ENCODE measurements at places on chromosomes 12 and 14. TPM values are rescaled to one million over a fixed set of nuclear protein-coding genes. Genes with fewer than 3 reads are reported as not detected.
A peak's percentile ranks its signal among the peaks of the same experiment; 100 is the strongest.

GRCh38 chr12:124508381-124509079 is 58.9 kb downstream of the NCOR2 start:
- DNase-seq = no peak
- H3K36me3 ChIP-seq = peaks cover 26% of the 10 kb centered on the region
- H3K4me1 ChIP-seq = peaks cover 99% of the 10 kb centered on the region
- no peak overlapping the region for H3K4me3 ChIP-seq

- peaks cover 19% of the 10 kb centered on the region for H3K36me3 ChIP-seq
- H3K4me1 ChIP-seq = peaks cover 40% of the 10 kb centered on the region
- no peaks in the 10 kb centered on the region for H3K27me3 ChIP-seq
- peak overlapping the region; percentile 87 for H3K27ac ChIP-seq
These were observed 877 bp downstream of the BAG5 start for GRCh38 chr14:103561381-103562178.

GRCh38 chr12:120642121-120642520 is 1.7 kb downstream of the CABP1 start:
- H3K36me3 ChIP-seq = no peaks in the 10 kb centered on the region
- H3K27me3 ChIP-seq = peaks cover 71% of the 10 kb centered on the region
- H3K27ac ChIP-seq = no peak overlapping the region
- peaks cover 11% of the 10 kb centered on the region for H3K4me1 ChIP-seq
- no peak overlapping the region for H3K4me3 ChIP-seq

PRH2 gene
- total RNA-seq = not detected

DNA sequence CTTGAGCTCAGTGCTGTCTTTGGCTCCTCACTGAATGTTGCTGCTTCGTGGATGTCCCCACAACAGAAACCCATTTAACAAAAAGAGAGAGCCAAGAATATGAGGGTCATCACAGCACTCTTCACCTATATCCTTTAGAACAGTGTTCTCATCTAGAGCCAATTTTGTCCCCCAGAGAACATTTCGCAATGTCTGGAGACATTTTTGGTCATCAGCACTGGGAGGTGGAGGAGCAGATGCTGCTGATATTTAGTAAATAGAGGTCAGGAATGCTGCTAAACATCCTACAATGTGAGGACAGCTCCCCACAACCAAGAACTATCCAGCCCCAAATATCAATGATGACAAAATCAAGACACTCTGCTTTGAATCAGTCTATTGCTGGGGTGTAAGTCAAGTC is 92.5 kb downstream of the BBS10 start:
- no peaks in the 10 kb centered on the region for H3K36me3 ChIP-seq
- no peak overlapping the region for H3K27ac ChIP-seq
- DNase-seq = peak; percentile 14
- H3K4me1 ChIP-seq = peaks cover 2% of the 10 kb centered on the region
- no peaks in the 10 kb centered on the region for H3K27me3 ChIP-seq
- H3K4me3 ChIP-seq = no peak overlapping the region

NDRG2 gene
- 99.9 TPM for total RNA-seq

DNA sequence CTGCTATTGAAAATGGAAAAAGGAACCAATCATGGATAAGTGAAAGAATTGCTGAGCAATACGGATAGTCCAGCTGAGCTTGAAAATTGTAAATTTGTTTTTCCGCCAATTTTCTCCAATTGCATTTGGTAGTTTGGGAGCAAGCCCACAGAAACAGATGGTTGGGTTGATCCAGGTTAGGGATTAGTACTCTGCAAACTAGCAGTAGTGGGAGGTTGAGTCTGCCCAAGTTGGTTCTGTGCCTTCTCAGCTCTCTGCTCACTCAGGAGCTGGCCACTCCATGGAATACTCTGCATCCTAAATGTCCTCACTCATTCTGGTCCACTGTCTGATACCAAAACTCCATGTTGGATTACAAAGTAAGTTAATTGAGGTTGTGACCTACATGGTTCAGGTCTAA is 361.1 kb upstream of the ATP2B1 start:
- H3K4me3 ChIP-seq = no peak overlapping the region
- no peaks in the 10 kb centered on the region for H3K27me3 ChIP-seq
- H3K36me3 ChIP-seq = no peaks in the 10 kb centered on the region
- H3K27ac ChIP-seq = no peak overlapping the region
- DNase-seq = no peak

GRCh38 chr12:118418385-118419057 is 42.2 kb downstream of the SUDS3 start:
- no peak overlapping the region for H3K27ac ChIP-seq
- no peaks in the 10 kb centered on the region for H3K4me1 ChIP-seq
- H3K36me3 ChIP-seq = peaks cover 28% of the 10 kb centered on the region
- H3K27me3 ChIP-seq = no peaks in the 10 kb centered on the region
- no peak overlapping the region for H3K4me3 ChIP-seq

ANG gene
- total RNA-seq = 4.6 TPM

HCFC2 gene
- 35.8 TPM for total RNA-seq

RBP5 gene
- 0.49 TPM for total RNA-seq

MTERF2 gene
- 25.2 TPM for total RNA-seq

DNA sequence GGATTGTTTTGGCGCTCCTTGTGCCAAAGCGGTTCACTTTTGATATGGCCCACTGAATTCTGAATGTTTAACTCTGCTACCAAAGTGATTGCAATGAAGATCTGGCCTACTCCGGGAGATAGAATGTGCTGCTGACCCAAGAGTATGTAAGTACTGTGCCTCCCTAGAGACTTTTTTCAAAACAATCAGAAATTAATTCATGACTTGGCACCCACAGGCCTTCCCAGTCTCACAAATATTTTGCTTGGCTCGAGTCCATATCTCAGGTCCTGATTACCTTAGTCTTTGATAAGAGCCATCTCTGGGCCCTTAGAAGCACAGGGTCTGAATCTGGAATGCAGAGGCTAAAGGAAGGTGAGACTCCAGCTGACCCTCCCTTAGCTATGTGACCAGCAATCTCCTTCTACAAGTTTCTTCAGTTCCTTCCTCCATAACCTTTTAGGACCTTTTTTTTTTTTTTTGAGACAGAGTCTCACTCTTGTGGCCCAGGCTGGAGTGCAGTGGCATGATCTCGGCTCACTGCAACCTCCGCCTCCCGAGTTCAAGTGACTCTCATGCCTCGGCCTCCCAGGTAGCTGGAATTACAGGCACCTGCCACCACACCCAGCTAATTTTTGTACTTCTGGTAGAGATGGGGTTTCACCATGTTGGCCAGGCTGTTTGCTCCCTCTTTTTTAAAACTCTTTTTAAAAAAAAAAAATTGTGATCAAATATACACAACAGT is 49.5 kb upstream of the METAP2 start:
- H3K36me3 ChIP-seq = no peaks in the 10 kb centered on the region
- H3K27ac ChIP-seq = no peak overlapping the region
- no peak overlapping the region for H3K4me3 ChIP-seq
- no peaks in the 10 kb centered on the region for H3K4me1 ChIP-seq
- H3K27me3 ChIP-seq = no peaks in the 10 kb centered on the region

DNA sequence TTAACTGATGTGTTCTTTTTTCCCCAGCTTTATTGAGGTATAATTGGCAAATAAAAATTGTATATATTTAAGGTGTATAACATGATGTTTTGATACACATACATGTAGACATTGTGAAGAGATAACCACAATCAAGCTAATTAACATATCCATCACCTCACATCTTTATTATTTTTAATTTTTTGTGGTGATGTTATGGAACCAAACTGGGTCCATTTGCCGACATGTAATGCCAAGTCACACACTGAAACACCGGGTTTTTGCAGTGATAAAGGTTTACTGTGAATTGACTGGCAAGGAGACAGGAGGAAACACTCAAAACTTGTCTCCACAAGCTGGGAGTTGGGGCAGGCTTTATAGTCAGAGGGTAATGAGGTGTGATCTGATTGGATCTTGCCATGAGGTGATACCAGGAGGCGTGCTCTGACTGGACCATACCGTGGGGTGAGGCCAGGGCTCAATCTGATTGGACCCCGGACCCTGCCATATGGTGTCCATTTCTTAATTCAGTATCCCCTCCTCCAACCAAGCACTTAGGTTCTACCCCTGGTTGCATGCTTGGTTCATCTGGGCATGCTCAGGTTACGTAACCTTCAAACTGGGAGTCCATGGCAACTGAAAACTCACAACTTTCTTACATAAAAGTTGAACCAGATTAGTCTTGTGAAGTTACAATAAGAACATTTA is 11.8 kb upstream of the WSCD2 start:
- H3K4me1 ChIP-seq = peaks cover 16% of the 10 kb centered on the region
- H3K36me3 ChIP-seq = no peaks in the 10 kb centered on the region
- H3K4me3 ChIP-seq = no peak overlapping the region
- H3K27me3 ChIP-seq = peaks cover 4% of the 10 kb centered on the region
